Stimulated activated CD4-positive, alpha-beta T cell treated with anti-CD3 and anti-CD28 coated beads, Interleukin-1b, Interleukin-23, amount 100 ng/mL, for 1 hour (primary cell): ENCODE measurements at places on chromosomes 1 and 21.

DNA sequence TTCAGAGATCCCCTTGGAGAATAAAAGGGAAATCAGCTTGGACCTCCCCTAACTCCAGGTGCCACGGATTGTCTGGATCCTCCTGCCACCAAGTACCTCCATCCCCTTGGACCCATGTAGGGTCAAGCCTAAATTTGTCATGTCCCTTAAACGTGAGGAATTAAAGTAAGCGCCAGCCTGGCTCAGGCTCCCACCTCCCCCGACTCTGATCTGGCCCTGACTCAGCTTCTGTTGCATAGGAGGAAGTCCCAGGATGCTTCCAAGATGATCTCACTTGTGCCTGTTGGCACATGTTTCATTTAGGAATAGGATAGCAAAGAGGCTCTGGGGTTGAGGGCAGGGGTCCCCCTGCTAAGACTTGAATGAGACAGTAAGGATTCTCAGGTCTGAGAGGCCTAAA is 231.9 kb upstream of the JUN start:
- no peak for DNase-seq

GRCh38 chr1:50637460-50637859 is 214.2 kb upstream of the DMRTA2 start:
- DNase-seq: no peak

DNA sequence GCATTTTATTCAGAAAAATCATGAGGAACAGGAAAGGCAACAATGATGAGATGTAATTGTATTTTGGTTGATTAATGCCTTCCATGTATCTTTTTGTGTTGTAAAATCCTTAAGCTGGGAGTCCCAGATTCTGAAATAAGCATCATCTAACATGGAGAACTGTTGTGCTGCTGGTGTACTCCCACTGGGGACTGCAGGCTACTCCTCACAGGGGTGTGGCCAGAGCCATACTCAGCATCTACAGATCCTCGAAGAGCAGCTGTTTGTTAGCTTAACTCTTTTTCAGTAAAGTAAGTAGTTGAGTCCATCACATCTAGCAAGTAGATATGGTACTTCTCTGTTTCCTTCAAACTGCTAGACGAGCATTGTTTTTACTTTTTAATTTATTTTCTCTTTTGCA is 358.0 kb downstream of the BRINP3 start:
- no peak for DNase-seq

DNA sequence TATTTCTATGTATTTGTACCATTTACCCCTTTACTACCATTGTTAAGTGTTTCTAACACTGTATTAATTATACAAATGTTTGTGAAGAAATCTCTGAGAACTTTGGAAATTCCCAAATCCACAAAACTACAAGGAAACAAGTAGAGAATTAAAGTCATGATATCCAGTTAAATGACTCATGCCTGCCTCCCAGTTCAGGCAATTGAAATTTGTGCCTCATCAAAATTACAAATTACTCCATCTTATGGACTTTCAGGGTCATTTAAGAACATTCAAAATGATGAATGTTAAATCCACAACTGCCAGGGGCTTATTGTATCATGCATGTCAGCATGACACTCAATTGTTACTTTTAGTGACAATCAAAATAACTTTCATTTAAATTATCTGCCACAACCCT is 282.4 kb downstream of the ZNF326 start:
- DNase-seq: no peak

- DNase-seq: no peak
Measured at GRCh38 chr1:206866062-206866461, 639 bp downstream of the IL20 start.

DNA sequence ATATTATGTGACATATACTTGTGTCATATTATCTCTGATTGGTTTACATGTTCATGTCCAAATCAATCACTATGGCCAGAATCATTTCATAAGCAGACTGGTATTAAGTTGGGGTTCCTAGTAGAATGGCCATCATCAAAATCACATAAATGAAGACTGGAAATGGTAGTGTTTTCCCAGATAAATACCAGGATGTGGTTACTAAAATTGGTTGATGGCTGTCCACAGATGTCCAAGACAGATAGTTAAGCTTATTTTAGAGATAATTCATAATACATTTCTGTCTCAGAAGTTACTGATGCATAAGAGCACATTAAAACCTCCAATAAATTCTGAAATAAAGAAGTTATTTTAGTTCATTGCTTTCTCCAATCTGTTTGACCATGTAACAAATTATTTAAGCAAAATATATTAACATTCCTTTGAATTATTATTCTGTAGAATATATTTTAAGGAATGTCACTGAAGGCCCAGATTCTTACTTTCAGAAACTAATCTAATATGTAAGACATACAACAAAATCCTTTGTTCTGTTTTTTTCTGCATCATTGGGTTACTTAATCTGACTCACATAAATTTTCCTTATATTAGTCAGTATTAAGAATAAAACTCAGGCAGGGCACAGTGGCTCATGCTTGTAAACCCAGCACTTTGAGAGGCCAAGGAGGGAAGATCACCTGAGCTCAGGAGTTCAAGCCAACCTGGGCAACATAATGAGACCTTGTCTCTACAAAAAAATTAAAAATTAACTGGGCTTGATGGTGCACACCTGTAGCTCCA is 483.9 kb downstream of the PTPRC start:
- DNase-seq: no peak

- DNase-seq: no peak
Measured at GRCh38 chr21:31443736-31444521, 99.9 kb upstream of the TIAM1 start.

- no peak for DNase-seq
Measured at GRCh38 chr1:228794173-228794572, 58.9 kb downstream of the RHOU start.
